ENCODE measurements at places on chromosomes 5 and 9. TPM values are rescaled to one million over a fixed set of nuclear protein-coding genes. Genes with fewer than 3 reads are reported as not detected.

Gene F2RL1
- total RNA-seq: 9.2 TPM

Gene PCSK1
- total RNA-seq: 2.3 TPM

Gene ACTBL2
- total RNA-seq: not detected

Gene SLC34A1
- total RNA-seq: not detected

Gene TSTD2
- total RNA-seq: 7.8 TPM

Data from pancreas (tissue), 10 donors.